Activated T-cell treated with anti-CD3 and anti-CD28 coated beads, Interleukin-2, amount 50 U/mL, for 24 hours (primary cell): ENCODE measurements at places on chromosomes 11 and 22.

- DNase-seq = no peak
Measured at GRCh38 chr11:1217151-1217550, 5.7 kb upstream of the MUC5B start.

DNA sequence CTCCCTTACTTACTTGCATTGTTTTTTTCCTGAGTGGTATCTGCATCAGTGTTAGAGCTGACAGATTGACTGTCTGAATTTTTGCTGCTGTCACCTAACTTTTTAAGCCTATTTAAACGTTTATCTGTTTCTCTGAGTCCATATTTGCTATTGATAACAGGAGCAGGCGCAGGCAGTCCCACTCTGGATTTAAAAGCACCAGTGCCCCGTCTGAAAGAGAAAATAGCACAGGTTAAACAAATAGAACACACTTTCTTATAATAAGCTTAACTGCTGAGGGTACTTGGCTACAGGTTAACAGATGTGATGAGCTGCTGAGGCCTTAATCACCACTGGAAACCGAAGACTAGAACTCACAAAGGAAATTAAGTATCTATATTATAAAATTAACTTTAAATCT, 45.8 kb upstream of the CHKA start:
- no peak for DNase-seq

- peak; percentile 56 for DNase-seq
Measured at GRCh38 chr22:50621948-50622722, 5.8 kb downstream of the ARSA start.

- no peak for DNase-seq
Measured at GRCh38 chr11:2569321-2569721, 124.5 kb downstream of the KCNQ1 start.

DNA sequence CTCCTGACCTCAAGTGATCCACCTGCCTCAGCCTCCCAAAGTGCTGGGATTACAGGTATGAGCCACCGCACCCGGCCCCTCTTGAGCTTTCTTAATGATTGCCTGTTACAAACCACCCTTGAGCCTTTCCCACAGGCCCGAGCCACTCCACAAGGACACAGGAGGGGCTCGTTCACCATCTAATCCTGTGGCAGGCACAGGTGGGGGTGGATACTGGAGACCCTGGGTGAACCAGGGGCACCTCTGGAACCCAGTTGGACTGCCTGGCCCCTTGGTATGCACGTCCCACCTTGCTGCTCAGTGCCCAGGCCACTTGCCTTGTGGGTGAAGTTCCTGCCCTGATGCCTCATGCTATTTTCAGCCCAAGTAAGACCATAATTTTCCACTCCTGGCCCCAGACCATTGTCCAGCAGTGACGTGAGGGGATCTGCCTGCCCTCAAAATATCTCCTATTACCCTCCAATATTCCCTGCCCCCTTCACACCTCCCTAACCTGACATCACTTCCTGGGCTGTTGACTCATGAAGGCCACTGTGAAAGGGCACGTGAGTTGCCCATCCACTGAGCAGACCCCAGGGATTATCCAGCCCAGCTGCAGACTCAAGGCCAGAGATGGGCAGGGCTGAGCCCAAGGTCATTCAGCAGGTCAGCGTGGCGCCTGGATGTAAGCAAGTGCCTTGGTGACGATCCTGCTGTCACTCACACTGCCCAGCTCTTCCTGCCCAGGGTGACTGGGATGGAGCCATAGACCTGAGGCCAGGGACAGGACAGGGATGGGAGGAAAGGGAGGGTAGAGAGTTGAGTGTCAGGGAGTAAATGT, 19.6 kb downstream of the P2RY2 start:
- no peak for DNase-seq

DNA sequence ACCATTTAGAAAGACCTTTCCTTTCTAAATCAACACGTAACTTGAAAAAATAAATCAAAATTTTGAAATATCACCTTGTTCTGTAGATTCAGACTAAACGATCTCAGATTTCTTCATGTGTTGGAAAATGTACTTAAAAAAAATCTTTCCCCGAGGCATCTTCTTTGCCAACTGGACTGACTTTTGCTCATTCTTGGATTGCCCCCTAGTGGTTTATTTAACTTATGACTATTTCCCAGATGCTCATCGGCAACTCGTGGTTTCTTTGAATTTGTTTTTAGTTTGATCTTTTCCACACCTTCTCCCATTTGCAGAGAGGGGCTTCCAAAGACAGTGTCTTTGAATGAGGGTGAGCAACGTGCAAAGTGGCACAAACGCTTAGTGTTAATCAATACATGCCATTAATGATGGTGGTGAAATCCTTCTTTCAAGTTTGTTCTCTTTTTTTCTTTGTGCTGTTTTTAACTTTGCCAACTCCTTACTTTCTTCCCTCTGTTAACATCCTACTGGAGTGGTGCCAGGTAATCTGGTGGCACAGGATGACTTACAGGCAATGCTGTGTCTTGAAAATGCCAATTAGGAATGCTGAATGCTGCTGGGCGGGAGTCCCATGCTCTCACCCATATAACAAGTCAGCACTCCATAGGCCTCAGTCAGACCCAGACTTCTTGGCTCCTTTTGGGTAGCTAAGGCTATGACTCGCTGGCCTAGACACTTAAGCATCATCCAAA, 18.3 kb downstream of the PRSS23 start:
- no peak for DNase-seq

DNA sequence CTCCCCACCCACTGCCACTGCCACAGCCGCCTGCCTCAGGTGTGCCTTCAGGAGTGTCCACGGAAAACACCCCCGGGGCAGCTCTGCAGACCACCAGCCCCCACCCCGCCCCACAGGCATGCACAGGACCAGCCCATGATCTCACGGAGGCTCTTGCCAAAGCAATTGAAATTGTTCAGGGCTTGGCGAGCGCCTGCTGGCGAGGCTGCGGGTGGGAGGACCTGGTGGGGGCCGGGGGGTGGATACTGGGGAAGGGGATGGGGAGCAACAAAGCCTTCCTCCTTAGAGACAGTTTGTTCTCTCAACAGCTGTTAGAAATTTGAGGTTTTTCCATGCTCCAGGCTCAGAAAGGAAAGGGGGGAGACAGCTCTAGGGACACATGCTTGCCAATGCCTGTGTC, 274.7 kb downstream of the MN1 start:
- DNase-seq = no peak

DNA sequence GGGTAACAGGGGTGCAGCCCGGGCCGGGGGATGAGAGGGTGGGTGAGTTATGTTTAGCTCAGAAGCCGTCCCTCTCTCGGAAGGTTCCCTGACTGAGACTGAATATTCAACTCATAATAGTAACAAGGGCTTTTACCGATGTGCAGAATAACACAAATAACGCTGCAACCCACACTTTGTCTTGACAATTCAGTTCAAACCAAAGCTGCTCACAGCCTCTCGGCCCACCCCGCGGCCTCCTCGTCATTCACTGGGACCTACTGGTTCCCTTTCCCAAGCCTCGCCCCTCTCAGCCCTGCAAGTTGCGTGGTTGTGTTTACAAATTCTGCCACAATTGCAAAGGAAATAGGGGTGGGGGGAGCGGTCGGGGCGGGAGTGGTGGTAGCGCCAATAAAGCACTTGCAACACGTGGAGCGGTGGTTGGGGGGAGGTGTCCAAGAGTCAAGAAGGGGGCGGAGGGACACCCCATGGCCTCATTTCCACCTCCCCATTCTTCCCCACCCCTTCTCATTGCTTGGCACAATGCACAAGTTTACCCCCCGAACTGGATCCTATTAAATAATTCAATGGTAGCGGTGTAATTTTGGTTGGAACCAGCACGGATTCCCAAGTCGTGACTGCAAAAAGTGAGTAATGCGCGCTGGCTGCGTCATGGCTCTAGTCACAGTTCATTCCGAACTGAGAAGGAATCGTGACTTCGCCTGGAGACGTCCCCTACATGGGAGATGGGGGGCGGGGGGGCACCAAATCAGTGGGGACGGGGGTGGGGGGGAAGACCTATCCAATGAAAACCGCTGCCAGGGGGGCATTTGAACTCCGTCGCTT, 102.0 kb upstream of the HSD17B12 start:
- DNase-seq = peak; percentile 33
